ENCODE measurements at places on chromosomes 6 and 20.

GRCh38 chr6:146857980-146858347 lies 259.2 kb downstream of the ADGB start:
- H3K36me3 ChIP-seq: no peaks in the 10 kb centered on the region
- no peaks in the 10 kb centered on the region for H3K27me3 ChIP-seq
- no peak overlapping the region for H3K27ac ChIP-seq
- DNase-seq: no peak
- H3K4me3 ChIP-seq: no peak overlapping the region

GRCh38 chr6:22966691-22967422 lies 397.5 kb downstream of the HDGFL1 start:
- no peaks in the 10 kb centered on the region for H3K36me3 ChIP-seq
- no peak for DNase-seq
- no peak overlapping the region for H3K27ac ChIP-seq
- peaks cover 8% of the 10 kb centered on the region for H3K4me1 ChIP-seq
- H3K4me3 ChIP-seq: no peak overlapping the region
- H3K27me3 ChIP-seq: peaks cover 8% of the 10 kb centered on the region

DNA sequence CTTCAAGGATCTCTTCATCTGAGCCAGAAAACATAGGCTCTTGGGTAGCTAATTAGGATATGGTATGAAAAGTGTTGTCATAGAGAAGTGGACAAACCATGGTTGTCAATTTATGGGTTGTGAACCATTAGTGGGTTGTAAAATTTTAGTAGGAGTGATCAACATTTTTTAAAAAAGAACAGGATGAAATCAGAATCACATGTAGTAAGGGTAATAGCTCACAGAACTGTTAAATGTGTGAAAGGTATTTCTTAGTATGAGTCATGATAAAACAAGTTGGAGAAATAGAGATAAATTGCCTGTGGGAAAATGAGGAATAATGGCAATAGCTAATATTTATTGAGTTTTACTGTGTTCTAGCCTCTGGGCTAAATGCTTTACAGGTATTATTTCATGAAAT lies 113.4 kb downstream of the MAP3K4 start:
- no peak overlapping the region for H3K27ac ChIP-seq
- H3K4me1 ChIP-seq: peaks cover 11% of the 10 kb centered on the region
- DNase-seq: no peak

DNA sequence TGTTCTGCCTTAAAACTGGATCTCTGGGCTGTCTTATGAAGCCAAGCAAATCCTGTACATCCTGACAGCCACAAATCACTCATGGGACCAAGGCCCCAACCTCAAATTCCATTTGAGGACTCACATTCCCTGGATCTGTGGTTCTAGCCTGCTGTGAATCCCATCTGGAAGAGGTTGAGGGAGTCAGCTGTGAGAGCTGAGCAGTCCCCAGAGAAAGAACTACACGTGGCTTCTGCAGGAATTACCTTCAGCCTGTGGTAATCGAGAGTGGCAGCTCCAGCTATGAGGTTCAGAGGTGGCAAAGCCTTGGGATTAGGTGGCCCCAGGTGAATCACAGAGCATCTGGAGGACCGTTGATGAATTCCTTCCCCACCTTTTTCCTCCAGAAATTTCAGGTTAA lies 245.2 kb downstream of the SLC24A3 start:
- H3K4me1 ChIP-seq: peaks cover 2% of the 10 kb centered on the region
- DNase-seq: no peak
- H3K36me3 ChIP-seq: no peaks in the 10 kb centered on the region
- no peaks in the 10 kb centered on the region for H3K27me3 ChIP-seq

DNA sequence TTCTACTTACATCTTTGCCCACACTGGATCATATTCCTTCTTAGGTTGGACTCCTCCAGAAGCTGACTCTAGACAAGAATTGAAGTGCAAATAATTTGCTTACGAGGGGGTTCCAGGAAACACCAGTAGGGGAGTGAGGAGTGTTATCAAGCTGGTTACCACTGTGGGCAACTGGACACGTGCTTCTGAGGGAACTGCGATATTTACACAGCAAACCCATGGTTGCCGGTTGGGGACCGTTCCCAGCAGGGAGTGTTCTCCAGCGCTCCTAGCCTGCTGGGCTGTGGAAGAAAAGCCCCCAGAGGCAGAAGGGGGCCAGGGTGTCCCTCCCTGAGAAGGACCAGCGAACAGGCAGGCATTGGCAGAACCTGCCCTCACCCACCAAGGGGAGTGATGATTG lies 21.7 kb downstream of the MDFI start:
- H3K4me1 ChIP-seq: no peaks in the 10 kb centered on the region
- H3K4me3 ChIP-seq: no peak overlapping the region
- no peak for DNase-seq

- H3K27me3 ChIP-seq: peaks cover 31% of the 10 kb centered on the region
- no peak within 1 kb of the TSS for H3K4me3 ChIP-seq
- no peaks in the 10 kb centered on the region for H3K36me3 ChIP-seq
- no peaks in the 10 kb centered on the region for H3K4me1 ChIP-seq
Measured at GRCh38 chr6:96015518-96016333, at the start of gene FUT9. TSS of gene FUT9 (plus strand) at chr6:96015974. CDS start at chr6:96203156, 187,182 bp downstream.

GRCh38 chr6:120935908-120936307 lies 398.4 kb downstream of the TBC1D32 start:
- no peak for DNase-seq
- H3K36me3 ChIP-seq: no peaks in the 10 kb centered on the region
- no peaks in the 10 kb centered on the region for H3K4me1 ChIP-seq
- H3K27me3 ChIP-seq: no peaks in the 10 kb centered on the region
- no peak overlapping the region for H3K4me3 ChIP-seq
